ENCODE measurements at places on chromosomes 4 and X.

GRCh38 chr4:189822326-189822725 is 118.3 kb upstream of the FRG1 start:
- DNase-seq: no peak

- DNase-seq: no peak
Observed at GRCh38 chr4:80425124-80426100, 89.9 kb downstream of the CFAP299 start.

- no peak for DNase-seq
Observed at GRCh38 chrX:143437439-143437838, 79.8 kb downstream of the SPANXN3 start.

GRCh38 chr4:166987026-166987425 is 247.3 kb downstream of the SPOCK3 start:
- DNase-seq: no peak

GRCh38 chr4:1516881-1517480 is 110.7 kb upstream of the NKX1-1 start:
- DNase-seq: no peak

DNA sequence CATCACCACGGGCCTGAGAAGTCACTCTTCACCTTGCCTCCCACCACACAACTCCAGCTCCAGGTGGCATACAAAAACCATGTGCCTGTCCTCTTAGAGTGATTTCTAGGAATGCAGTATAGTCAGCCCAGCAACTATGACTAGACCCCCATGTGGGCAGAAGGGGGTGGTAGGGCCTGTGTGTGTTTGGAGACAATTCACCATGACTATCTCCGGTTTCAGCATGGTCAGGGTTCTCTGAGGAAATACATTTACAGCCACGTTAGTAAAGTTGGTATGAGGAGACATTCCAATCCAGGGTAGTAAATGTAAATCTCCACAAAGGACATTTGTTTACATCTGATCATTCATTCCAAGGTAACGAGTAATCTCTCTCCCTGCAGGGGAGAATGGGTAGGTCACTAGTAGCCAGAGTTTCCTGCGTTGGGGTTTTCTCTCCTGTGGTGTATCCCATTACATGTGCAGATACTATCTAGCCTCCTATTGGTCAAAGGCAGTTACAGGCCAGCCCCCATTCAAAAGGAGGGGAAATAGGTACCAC is 4.2 kb upstream of the MTMR1 start:
- DNase-seq: no peak

DNA sequence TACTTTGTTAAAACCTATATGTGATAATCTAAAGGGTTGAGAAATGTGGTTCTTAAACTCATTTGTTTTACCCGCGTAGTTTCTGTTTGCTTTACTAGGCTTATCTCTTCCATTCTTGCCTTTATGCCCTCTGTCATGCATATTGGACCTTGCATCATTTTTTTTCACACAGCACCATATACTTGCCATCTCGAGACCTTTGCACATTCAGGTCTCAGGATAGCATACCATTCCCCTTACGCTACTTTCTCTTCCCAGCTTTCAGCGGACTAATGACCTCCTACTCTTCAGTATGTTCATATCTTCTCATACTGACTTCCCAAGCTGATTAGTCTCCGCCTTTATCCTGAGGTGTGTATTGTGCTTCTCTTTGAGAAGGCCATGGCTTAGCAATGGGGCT is 40.5 kb downstream of the USP38 start:
- peak; percentile 89 for DNase-seq

GRCh38 chr4:1684506-1685234 is 557 bp upstream of the FAM53A start:
- DNase-seq: no peak

- DNase-seq: no peak
Observed at GRCh38 chr4:139553751-139554641, 2.0 kb downstream of the SETD7 start.

DNA sequence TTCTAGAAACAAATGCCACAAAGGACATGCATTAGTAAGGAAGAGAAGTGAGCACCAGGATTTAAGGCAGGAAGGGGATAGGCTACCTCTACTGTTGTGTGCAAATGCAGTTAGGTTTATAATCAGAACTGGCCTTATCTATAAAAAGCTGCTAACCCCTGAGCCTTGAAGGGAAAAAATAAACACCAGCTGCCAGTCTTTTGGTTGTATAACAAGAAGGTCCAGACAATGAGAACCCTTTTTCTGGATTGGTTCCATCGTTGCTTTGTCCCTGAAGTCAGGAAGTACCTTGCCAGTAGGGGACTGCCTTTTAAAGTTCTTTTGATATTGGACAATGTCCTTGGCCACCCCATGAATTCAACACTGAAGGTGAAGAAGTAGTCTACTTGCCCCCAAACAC is 126.7 kb upstream of the OTUD4 start:
- DNase-seq: no peak

- DNase-seq: no peak
Observed at GRCh38 chrX:32185160-32185559, 1026.2 kb downstream of the DMD start.

GRCh38 chr4:137524725-137525369 is 7.4 kb downstream of the PCDH18 start:
- DNase-seq: peak; percentile 55

DNA sequence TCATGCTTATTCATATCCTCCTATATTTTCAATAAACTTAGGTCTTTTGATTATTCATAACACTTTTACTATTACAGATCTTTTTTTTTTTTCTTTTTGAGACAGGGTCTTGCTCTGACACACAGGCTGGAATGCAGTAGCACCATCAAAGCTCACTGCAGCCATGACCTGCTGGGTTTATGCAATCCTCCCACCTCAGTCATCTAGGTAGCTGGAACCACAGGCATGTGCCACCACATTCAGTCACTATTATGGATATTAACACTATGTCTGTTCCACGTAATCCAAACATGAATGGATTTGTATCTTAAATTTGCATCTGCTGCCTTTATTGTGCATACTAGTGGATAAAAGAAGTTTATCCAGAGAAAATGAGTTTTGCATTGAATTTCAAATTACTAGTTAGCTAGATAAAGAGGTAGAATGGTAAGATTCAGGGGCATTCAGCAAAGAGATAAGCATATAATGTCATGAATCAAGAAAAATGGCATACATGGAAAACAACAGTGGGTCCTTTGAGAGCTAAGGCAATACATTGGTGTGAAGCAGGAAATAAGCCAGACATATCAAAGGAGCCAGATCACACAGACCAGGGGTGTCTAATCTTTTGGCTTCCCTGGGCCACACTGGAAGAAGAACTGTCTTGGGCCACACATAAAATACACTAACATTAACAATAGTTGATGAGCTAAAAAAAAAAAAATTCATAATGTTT is 13.9 kb downstream of the ANAPC10 start:
- DNase-seq: no peak

DNA sequence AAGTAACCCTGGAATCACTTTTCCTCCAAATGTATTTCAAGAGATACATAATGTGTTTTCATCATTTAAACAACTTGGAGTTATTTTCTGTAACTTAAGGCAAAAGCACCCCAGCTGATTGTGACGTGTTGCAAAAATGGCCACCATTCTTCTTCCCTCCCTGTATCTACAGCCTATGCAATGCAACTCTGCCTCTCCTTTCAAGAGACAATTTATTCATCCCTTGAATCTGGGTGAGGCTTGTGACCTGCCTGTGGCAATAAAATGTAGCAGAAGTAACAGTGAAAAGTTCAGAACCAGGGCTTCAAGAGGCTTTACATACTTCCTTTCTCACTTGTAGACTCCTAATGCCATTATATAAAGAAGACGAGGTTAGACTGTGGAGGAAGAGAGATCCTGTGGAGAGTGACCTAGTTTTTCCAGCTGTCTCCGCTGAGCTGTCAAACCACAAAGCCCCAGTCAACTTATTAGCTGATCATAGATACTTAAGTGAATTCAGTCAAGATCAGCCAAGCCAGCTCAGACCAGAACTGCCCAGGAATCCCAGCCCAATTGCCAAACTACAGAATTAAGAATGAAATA is 81.0 kb upstream of the KLF3 start:
- no peak for DNase-seq

GRCh38 chrX:110097920-110098319 is 95.0 kb downstream of the TMEM164 start:
- DNase-seq: no peak

DNA sequence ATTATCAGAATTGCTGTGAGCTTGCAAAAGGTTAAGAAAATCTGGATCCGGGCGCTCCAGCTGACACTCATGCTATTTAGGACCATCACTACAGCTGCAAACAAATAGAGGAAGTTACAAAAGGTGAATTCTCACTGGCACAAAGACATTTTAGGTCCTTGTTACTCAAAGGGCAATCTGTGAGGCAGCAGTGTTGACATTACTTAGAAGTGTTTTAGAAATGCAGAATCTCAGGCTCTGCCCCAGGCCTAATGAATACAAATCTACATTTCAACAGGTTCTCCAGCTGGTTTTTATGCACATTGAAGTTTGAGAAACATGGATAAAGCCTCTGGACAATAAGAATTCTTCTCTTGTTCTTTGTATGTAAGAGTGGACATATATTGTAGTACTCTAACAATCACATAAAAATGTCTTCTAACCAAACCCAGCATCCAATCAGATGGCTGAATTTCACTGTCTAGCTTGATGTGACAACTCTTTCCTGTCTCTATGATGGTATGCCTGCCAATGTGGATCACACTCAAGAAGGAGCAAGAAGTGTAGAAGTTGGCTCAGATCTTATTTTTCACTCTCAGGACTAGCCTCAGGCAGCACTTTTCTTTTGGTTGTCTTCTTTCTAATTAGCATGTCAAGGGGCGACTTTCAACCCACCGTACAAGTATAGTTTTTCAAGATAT is 18.8 kb downstream of the SLC7A11 start:
- DNase-seq: no peak

Data from retinal pigment epithelial cell (primary cell).